Hepatocyte (in vitro differentiated cells): ENCODE measurements at places on chromosomes 16 and 17.

DNA sequence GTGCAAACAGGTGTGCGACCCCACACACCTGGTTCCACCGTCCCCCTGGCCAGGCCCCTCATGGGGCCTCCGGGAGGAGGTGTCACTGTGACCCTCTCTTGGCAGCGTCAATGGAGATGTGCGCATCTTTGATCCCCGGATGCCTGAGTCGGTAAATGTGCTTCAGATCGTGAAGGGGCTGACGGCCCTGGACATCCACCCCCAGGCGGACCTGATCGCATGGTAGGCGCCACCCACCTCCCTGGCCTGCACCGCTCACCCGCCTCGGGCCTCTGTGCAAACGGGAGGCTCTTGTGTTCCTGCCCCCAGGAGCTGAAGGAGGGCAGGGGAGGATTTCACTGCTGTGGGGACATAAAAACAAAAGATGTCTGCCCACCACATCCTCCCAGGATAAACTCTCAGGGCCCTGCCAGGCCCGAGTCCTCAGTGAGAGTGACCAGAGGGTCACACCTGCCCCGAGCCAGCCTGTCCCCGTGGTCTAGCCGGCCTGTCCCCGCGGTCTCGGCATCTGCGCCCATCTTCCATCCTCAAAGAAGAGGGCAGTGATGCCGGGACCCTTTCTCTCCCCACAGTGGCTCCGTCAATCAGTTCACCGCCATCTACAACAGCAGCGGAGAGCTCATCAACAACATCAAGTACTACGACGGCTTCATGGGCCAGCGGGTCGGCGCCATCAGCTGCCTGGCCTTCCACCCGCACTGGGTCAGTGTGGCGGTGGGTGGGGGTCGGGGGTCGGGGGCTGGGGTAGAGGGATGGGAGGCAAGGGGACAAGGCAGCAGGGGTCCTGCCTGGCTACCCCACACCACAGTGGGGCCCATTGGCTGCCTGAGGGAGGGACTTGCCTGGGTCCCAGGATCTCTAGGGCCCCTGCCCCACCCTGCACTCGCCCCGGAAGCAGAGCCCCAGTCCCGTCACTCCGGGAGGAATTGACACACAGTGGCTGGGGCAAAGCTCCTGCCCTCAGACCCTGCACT lies 29.0 kb upstream of the CHMP6 start:
- no peak for DNase-seq

- DNase-seq = peak; percentile 41
Observed at GRCh38 chr16:66274335-66275110, 92.0 kb upstream of the CDH5 start.

GRCh38 chr17:8494506-8495111 lies 58.9 kb downstream of the NDEL1 start:
- DNase-seq = no peak

- DNase-seq = no peak
Observed at GRCh38 chr17:47983492-47984223, 12.7 kb downstream of the CDK5RAP3 start.

DNA sequence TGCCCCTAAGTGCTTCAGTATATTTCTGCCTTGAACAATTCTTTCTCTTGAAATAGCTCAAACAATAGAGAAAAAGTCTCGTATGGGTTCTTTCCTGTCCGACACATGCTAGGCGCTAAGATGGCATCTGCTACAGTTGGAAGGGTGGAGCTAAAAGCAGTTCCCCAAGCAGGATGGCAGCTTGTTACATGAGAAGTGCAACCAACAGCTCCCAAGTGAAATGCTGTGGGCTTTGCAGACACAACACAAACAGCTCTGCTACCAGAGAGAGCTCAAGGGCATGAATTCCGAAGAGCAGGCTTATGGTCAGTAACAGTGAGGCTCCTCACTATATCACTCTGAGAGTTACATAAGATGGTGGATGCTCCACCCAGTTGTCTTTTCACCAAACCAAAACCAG lies 83.8 kb downstream of the VPS53 start:
- DNase-seq = no peak

DNA sequence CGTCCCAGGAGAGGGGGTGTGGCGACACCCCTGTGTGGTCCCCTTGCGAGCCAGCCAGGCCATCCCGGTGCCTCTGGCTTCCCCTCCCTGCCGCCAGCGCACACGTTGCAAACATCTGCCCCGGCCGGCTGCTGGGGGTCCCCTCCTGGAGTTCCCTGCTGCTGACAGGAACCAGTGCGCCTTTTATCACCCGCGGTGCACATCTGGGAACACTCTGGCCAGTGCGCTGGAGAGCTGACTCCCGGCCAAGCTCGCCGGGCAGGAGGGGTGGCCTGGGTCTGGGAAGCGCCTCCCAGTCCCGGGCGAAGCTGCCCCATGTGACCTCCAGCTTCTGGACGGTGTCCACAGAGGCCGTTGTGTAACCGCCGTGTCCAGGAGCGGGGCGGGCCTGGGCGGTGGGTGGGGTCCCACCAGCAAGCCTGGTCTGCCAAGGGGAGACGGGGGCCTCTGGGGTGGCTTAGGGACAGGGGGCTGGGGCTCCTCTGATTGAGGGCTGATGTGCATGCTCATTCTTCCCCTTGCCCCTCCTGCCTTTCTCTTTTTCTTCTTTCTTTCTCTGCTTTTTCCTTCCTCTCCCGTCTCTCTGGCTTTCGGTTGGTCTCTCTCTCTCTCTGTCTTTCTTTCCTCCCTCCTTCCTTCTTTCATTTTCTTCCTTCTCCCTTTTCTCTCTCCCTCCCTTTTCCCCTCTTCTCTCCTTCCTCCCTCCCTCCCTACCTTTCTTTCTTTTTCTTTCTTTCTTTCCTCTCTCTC lies 25.2 kb upstream of the CIBAR2 start:
- DNase-seq = peak; percentile 92

GRCh38 chr16:175011-175949 lies 1.2 kb upstream of the HBA1 start:
- DNase-seq = no peak

GRCh38 chr16:81143921-81144471 lies 47.8 kb upstream of the GCSH start:
- peak; percentile 39 for DNase-seq

DNA sequence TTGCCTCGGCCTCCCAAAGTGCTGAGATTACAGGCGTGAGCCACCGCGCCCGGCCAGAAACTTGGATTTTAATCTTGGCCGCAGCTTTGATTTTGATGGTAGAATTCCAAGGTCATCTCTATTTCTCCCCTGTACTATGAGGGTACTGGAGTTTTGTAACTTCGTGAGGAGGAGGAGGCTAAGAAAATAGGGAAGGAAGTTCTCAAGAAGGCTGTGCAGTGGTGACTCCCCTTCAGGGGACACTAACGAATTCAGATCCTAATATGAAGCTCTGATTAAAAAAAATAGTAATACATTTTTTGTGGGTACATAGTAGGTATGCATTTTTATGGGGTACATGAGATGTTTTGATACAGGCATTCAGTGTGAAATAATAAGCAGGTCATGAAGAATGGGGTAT lies 55.9 kb downstream of the LDHD start:
- no peak for DNase-seq

DNA sequence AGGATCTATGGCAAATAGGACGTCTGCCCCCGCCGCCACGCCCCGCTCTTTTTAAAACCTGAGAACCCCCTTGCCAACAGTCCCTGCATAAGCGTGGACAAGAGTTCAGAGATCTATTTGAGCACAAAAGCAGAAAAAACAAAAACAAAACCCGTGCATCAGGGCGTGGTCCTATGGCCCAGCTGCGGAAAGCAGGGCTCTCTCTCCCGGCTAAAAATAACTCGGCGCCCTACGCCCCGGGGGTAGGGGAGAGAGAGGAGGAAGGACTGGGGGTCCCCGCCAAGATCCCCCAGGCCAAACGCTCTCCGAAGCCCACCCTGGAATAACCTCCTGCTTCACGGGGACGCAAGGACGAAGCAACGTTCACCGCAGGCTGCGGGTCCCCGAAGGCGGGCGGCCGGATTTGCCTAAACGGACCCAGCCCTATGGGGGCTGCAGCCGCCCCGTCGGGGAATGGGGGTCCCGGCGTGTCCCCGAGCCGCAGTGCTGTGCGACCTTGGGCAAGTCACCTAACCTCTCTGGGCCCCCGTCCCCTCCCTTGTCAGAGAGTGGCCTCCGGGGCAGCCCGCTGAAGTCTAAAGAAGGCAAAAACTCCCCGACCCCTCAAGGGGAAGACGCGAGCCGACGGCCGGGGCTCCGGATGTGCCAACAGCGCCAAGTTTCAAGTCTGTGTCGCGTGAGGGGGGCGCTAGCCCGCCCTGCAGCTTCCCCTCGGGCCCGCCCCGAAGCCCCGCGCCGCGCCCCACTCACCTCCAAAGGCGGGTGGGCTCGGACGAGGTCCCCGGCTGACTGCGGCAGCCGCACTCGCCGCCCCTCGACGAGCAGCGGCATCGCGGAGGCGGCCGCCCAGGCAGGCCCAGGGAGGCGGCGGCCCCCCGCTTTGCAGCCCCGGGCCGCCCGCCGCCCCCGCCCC lies 477 bp downstream of the NTAN1 start:
- peak; percentile 18 for DNase-seq

- DNase-seq = no peak
Observed at GRCh38 chr17:44914148-44914547, 1.2 kb downstream of the GFAP start.

GRCh38 chr17:37147301-37147812 lies 198.6 kb downstream of the AATF start:
- DNase-seq = peak; percentile 21

DNA sequence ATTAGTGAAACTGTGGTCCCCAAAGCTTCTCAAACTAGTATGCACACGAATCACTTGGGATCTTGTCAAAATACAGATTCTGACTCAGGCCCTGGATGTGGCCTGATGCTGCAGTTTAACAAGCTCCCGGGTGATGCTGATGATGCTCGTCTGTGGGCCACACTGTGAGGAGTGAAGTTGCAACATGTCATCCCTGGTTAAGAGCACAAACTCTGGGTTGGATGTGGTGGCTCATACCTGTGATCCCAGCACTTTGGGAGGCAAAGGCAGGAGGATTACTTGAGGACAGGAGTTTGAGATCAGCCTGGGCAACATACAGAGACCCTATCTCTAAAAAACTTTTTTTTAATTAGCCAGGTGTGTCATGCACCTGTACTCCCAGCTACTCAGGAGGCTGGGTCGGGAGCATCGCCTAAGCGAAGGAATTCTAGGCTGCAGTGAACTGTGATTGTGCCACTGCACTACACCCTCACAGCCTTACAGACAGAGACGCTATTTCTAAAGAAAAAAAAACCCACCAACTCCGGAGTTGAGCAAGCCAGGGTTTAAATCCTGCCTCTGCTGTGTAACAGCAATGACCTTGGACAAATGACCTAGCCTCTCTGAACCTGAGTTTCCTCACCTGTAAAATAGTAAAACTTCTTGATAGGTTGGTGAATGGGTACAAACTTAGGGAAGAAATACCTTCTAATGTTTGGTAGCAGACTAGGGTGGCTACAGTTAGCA lies 24.4 kb upstream of the ABAT start:
- DNase-seq = no peak

GRCh38 chr17:50261051-50261915 lies 13.0 kb upstream of the TMEM92 start:
- no peak for DNase-seq

- no peak for DNase-seq
Observed at GRCh38 chr16:81415751-81416150, 28.9 kb upstream of the CMIP start.

DNA sequence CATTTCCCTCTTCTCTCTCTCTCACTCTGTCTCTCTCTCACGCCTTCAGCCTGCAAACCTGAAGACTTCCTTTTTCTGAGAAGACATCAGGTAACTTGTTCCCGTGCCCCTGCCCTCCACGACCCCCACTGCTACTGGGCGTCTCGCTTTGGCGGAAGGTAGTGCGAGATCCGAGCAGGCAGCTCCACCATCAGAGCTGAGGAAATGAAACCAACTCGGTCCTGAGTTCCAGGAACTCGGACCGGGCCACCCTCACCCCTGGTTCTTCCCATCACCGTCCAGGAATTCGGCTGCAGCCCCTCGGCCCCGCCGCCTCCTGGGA lies 585 bp downstream of the MLKL start:
- no peak for DNase-seq

DNA sequence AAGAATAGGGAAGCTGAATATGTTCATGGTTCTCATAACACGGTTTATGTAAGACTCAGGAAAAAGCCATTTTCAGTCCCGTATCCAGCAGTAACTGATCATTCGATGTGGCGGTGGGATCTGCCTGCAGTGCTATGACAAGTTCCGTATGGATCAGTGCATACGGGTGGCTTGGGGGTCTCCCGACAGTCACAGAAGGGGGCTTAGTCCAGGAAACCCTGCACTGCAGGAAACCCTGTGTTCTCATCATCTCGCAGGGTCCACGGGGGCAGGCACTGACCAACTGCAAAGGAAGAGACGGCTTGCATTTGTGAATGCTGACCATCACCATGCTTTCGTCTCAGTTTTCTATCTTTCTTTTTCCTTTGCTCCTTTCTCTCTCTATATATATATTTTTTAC lies 7.7 kb downstream of the MTHFSD start:
- no peak for DNase-seq

DNA sequence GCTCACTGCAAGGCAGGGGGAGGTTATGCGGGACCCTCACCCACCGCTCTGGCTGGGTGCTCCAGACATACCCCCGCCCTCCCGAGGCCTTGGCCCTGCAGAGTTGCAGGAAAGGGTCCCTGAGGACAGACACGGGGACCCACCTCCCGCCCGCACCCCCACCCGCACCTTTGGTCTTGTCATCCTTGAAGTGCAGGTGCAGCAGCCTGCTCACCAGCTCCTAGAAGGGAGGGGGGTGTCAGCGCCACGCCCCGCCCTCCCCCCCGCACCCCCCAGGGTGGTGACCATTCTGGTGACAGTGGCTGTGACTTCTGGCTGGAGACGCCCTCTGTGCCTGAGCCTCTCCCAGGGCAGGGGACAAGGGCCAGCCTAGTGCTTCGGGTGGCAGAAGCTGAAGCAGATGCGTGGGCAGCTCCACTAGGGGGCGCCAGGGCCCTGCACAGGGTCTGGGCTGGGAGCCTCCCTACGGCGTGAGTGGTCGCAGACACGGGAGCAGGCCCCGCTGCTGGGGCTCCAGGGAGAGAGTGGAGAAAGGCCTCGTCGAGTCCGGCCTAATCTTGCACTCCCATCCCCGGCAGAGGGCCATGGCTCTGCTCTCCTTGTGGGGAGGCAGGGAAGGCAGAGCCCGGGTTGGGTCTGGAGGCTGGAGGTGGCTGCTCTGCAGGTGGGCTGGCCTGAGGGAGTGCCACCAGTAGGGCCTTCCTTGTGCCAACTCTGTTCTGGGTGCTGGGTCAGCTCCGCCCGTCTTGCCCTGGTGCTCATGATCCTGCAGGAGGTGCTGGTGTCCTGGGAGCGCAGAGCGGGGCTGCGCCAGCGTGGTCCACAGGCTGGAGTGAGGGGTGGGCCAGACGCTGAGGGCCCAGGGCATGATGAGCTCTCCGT lies 2.7 kb downstream of the CENPX start:
- DNase-seq = peak; percentile 79
